ENCODE measurements at places on chromosomes 11 and 22.

DNA sequence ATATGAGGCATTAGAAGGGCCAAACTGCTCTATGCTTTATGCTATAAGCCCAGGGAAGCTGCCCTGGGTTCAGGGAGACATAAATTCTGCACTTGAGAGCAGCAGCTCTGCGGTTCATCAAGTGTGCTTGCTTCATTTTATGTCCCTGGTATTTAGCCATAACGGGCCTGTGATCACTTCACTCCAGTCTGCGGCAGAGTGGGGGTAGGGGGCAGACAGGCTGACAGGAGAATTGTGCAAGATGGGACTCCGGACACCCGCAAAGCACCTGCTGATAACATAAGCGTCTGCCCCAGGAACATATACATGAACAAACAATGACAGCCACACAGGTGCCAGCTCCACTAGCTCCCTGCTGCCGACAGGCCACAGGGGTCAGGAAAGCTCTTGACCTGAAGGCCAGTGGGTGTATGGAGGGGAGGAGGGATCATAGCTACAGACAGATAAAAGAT is 56.1 kb downstream of the SMCO4 start:
- DNase-seq, result no peak

- DNase-seq, result no peak
Observed at GRCh38 chr11:36465449-36466163, 44.5 kb downstream of the TRAF6 start.

DNA sequence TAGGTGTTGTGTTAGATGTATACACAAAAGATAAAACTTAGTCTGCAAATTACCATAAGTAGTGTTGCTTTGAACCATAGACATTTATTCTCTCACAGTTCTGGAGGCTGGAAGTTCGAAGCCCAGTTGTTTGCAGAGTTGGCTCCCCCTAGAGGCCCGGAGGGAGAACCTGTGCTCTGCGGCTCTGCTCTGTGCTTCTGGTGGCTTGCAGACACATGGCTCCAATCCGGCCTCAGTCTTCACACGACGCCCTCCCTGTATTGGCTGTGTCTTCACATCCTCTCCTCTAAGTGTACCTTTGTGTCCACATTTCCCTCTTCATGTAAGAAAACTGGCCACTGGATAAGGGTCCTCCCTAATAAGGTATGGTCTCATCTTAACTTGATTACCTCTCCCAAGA is 128.4 kb downstream of the OPCML start:
- no peak for DNase-seq

GRCh38 chr11:76185931-76186401 is 20.3 kb downstream of the WNT11 start:
- no peak for DNase-seq

- no peak for DNase-seq
Observed at GRCh38 chr11:46302866-46303265, 25.4 kb downstream of the CREB3L1 start.

Measured in T follicular helper cell (primary cell).